ENCODE measurements at places on chromosomes 7 and 10. TPM values are rescaled to one million over a fixed set of nuclear protein-coding genes. Genes with fewer than 3 reads are reported as not detected.

GRCh38 chr10:22683140-22683389 lies 31.3 kb downstream of the PIP4K2A start:
- H3K4me3 ChIP-seq = no peak overlapping the region
- no peaks in the 10 kb centered on the region for H3K36me3 ChIP-seq
- H3K4me1 ChIP-seq = peaks cover 46% of the 10 kb centered on the region
- H3K27me3 ChIP-seq = no peaks in the 10 kb centered on the region
- H3K27ac ChIP-seq = no peak overlapping the region

ADAM8 gene
- total RNA-seq = 1.6 TPM

DNA sequence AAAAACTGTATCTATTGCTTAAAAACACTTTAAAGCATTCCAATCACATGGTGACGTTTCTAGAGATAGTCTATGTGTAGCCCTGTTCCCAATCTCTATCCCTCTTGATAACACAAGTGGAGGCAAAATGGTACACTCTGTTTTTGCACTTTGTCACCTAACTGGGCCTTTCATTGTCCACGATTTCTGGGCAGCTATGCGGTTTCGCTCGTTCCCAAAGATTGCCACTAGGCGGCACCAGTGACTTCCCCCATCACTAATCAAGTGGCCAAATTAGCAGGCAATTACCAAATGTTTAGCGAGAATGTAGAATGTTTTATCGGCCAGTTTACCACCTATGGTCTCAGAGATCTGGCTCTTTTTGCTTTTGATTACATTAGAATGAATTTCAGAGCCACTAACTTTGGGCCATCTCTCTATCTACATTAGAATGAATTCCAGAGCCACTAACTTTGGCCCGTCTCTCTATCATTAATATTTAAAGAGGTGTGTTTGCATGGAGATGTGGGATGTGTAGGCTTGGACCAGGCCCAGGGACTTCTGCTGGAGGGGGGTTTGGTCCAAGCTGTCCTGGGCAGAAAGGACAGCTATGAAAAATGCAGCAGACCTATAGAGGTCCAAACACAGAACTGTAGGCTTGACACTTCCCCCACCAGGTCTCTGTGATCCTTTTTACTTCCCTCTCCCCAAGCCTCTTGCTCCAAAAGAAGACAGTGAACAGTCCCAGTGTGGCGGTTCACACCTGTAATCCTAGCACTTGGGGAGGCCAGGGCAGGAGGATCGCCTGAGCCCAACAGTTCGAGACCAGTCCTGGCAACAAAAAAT lies 90.1 kb downstream of the EPC1 start:
- no peak overlapping the region for H3K4me3 ChIP-seq
- DNase-seq = peak; percentile 66
- no peaks in the 10 kb centered on the region for H3K4me1 ChIP-seq
- H3K27ac ChIP-seq = no peak overlapping the region

GRCh38 chr10:11154849-11155498 lies 137.3 kb downstream of the CELF2 start:
- H3K27ac ChIP-seq = no peak overlapping the region
- no peak overlapping the region for H3K4me3 ChIP-seq
- H3K36me3 ChIP-seq = no peaks in the 10 kb centered on the region

GRCh38 chr7:24372961-24373955 lies 89.3 kb downstream of the NPY start:
- no peaks in the 10 kb centered on the region for H3K27me3 ChIP-seq

Data from thyroid gland (tissue), 4 donors.